ENCODE measurements at places on chromosomes 5 and 9.

GRCh38 chr5:147918101-147918685 is 11.9 kb upstream of the C5orf46 start:
- no peak for DNase-seq
- H3K4me3 ChIP-seq, result no peak overlapping the region
- peaks cover 6% of the 10 kb centered on the region for H3K27me3 ChIP-seq
- H3K36me3 ChIP-seq, result no peaks in the 10 kb centered on the region
- H3K27ac ChIP-seq, result no peak overlapping the region

GRCh38 chr5:57493034-57493433 is 10.4 kb upstream of the ACTBL2 start:
- H3K4me1 ChIP-seq, result peaks cover 20% of the 10 kb centered on the region
- H3K4me3 ChIP-seq, result no peak overlapping the region
- no peak overlapping the region for H3K27ac ChIP-seq
- no peak for DNase-seq
- H3K27me3 ChIP-seq, result peaks cover 3% of the 10 kb centered on the region
- no peaks in the 10 kb centered on the region for H3K36me3 ChIP-seq

- H3K27ac ChIP-seq, result peak overlapping the region; percentile 81
- H3K27me3 ChIP-seq, result peaks cover 3% of the 10 kb centered on the region
- DNase-seq, result peak; percentile 17
- peak overlapping the region; percentile 63 for H3K4me3 ChIP-seq
- peaks cover 27% of the 10 kb centered on the region for H3K4me1 ChIP-seq
Measured at GRCh38 chr9:85743275-85744128, 1.7 kb upstream of the AGTPBP1 start.

DNA sequence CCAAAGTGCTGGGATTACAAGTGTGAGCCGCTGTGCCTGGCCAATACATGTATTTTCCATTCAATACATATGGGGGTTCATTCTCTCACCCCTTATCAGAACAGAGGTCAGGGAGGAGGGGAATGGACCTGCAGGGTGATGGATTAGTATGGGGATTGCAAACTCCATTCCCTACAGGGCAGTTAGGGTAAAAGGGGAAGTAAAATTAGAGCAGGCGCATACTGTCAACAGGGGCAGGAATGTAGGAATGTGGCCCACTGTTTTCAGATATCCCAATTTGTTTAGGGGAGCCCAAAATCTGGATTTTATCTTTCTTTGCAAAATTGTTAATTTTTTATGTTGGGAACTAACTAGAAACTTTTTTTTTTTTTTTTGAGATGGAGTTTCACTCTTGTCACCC is 46.4 kb upstream of the SLC44A1 start:
- peaks cover 10% of the 10 kb centered on the region for H3K27me3 ChIP-seq
- H3K4me1 ChIP-seq, result no peaks in the 10 kb centered on the region
- H3K4me3 ChIP-seq, result no peak overlapping the region
- H3K36me3 ChIP-seq, result no peaks in the 10 kb centered on the region

GRCh38 chr5:20266066-20266465 is 278.1 kb upstream of the CDH18 start:
- no peak for DNase-seq
- H3K4me1 ChIP-seq, result no peaks in the 10 kb centered on the region
- H3K36me3 ChIP-seq, result no peaks in the 10 kb centered on the region
- no peak overlapping the region for H3K27ac ChIP-seq

DNA sequence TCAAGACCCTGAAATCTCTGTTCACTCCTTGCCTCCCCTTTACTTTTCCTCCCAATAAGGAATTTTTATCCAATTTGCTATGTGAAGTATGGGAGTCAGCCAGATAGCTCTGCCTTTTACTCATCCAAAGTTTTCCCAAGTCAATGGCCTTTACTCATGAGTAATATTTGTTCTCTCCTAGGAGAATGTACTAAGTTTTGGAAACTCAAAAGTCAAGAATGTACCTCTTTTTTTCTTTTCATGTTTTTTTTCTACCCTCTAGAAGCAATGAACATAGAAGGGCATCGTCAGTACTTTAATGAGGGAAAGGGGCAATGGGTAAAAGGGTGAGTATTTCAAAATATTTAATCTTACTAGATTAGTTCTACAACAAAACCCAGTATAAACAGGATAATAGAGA is 140.2 kb upstream of the SGCD start:
- DNase-seq, result no peak
- no peak overlapping the region for H3K27ac ChIP-seq
- H3K4me3 ChIP-seq, result no peak overlapping the region
- H3K4me1 ChIP-seq, result no peaks in the 10 kb centered on the region
- peaks cover 2% of the 10 kb centered on the region for H3K27me3 ChIP-seq

DNA sequence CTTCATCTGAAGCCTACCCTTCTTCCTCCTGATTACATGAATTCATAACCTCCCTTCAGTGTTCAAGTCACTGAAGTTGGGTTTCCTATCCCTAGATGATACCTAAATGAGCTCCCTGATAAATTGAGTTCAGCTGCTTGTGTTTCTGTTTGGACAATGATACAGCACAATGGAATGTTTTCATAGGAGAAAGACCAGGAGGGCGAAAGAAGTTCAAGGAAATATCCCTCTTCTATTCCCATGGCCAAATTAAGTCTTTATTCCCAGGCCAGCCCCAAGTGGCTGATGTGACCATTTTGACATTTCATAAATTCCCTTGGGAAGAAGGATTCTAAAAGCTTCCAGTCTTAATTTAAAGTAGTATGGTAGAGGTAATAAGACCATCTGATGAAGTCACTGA is 555.8 kb upstream of the CLINT1 start:
- H3K4me1 ChIP-seq, result peaks cover 2% of the 10 kb centered on the region
- no peaks in the 10 kb centered on the region for H3K27me3 ChIP-seq
- H3K4me3 ChIP-seq, result no peak overlapping the region

- no peak overlapping the region for H3K4me3 ChIP-seq
- H3K4me1 ChIP-seq, result no peaks in the 10 kb centered on the region
- H3K27me3 ChIP-seq, result no peaks in the 10 kb centered on the region
- H3K27ac ChIP-seq, result no peak overlapping the region
Measured at GRCh38 chr5:160926428-160926827, 74.4 kb upstream of the ATP10B start.

- peak overlapping the region; percentile 51 for H3K27ac ChIP-seq
- peaks cover 2% of the 10 kb centered on the region for H3K36me3 ChIP-seq
- no peaks in the 10 kb centered on the region for H3K27me3 ChIP-seq
Measured at GRCh38 chr5:40649463-40650030, 30.2 kb upstream of the PTGER4 start.
